ENCODE measurements at places on chromosomes 6 and 20.

DNA sequence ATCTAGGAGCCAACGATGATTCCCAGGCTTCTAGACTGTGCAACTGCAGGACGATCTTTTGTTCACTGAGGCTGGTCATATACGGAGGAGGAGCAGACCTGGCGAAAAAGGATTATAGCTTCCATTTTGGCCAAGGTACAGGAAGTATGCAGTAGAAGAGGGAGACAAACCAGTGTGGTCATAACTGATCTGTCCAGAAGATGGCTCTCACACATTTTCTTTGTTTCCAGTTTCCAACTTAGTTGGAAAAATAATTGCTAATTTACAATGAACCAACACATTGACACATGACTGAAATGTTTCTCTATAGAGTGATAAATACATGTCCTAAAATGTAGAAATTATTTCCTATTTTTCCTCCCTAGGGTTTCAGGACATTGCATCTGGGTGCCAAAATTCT is 364.1 kb upstream of the BTBD3 start:
- no peak for DNase-seq

DNA sequence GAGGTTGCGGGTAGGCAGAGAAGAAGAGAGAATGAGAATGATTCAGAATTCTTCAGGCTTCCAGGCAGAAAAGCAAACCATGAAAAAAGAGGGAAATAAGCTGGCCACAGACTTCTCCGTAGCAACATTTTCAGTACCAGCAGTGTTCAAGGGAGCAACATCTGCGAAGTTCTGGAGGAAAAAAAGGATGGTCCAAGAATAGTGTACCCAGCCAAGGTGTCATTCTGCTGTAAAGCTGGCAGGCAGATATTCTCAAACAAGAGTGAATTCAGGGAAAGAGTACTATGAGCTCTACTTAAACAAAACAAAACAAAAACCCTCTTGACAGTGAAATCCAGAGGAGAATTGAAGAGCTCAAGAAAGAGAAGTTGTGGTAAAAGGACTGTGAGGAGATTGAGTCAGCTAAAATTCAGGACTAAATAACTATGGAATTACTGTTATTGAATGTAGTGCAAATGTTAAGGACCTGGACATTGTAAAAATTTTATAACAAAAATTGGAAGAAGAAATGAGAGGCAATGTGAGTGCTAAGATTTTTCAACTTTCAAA is 86.5 kb downstream of the ATRN start:
- DNase-seq = no peak

GRCh38 chr20:25197870-25198190 is 2.3 kb downstream of the ENTPD6 start:
- no peak for DNase-seq

DNA sequence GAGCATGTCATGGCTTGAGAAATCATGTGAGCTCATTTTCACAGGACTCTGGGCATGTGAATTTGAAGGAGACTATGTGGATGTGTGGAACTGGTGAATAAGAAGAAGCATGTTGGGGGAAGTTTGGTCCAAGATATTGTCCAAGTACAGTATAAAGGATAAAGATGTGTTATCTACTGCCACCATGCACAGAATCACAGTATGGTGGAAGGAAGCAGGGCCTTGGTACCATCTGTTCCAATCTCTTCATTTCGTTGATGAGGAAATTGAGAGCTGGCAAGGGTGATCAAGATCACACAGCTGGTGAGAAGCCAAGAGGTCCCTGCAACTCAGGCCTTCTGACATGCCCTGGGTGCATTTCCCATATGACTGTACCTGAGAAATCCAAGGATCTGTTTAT is 31.5 kb upstream of the RIPOR2 start:
- DNase-seq = no peak

- no peak for DNase-seq
Observed at GRCh38 chr6:101110814-101111213, 229.7 kb upstream of the ASCC3 start.

- no peak for DNase-seq
Observed at GRCh38 chr6:34816635-34817301, 24.9 kb downstream of the BLTP3A start.

DNA sequence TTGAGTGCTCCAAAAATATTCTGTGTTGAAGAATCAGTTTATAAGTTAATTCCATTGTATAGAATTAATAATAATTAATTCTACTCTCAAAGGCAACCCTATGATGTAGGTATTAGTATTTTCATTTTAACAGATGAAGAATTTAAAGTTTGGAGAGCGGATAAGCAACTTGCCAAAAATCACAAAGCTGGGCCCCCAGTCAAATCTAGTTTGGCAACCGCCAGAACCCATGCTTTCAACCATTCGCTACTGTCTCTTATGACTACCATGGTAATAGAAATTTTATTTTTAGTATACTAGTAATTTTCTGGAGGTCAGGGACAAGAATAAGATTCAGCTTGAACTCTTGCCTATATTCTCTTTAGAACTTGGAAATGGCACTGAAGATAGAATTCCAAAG is 229.8 kb downstream of the IBTK start:
- no peak for DNase-seq

DNA sequence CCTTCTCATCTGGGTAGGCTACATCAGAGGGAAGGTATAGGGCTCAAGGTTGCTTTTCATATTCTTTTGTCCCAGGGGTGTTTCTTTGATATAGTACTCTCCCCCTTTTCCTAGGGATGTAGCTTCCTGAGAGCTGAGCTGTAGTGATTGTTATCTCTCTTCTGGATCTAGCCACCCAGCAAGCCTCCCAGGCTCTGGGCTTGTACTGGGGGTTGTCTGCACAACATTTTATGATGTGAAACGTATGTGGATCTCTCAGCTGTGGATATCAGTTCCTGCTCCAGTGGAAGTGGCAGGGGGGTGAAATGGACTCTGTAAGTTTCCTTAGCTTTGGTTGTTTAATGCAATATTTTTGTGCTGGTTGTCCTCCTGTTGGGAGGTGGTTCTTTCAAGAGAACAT is 437.3 kb upstream of the SYNCRIP start:
- no peak for DNase-seq

DNA sequence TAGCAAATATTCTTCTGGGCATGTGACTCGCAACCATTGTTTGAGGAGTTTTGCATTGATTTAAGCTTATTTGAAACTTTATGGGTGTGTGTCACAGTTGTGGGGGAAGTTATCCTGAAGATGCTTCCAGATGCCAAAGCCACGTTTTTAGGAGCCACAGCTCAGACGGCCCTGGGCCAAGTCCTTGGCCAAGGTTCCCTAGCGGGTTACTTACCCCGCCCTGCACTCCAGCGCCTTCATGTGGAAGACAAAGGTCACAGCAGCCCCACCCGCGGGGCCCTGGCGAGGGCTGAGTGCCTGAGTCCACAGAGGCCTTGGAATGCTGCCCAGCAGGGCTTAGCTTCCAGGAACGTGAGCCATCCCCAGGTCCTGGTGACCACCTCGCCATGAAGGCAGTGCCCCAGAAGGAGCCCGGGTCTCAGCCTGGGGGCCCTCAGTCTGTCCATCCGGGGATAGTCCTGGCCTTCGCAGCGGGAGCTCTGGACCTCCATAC is 308.3 kb downstream of the CDH4 start:
- no peak for DNase-seq

DNA sequence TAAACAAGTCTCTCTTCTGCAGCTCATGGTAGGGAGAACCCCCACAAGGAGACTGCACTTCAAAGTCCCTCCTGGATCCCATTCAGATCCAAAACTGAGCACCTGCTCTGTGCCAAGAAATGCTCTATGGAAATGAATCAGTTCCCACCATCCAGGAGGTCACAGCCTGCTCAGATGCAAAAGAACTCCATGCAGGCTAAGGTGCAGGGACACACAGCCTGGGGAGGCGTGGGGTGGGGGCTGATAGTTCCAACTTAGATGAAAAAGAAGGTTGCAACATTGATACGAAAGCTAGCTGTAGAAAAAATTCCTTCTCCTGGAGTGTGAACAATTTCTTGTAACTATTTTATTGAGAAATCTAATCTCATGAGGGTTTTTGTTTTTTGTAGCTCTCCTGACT is 111.0 kb upstream of the TMEM170B start:
- DNase-seq = no peak

DNA sequence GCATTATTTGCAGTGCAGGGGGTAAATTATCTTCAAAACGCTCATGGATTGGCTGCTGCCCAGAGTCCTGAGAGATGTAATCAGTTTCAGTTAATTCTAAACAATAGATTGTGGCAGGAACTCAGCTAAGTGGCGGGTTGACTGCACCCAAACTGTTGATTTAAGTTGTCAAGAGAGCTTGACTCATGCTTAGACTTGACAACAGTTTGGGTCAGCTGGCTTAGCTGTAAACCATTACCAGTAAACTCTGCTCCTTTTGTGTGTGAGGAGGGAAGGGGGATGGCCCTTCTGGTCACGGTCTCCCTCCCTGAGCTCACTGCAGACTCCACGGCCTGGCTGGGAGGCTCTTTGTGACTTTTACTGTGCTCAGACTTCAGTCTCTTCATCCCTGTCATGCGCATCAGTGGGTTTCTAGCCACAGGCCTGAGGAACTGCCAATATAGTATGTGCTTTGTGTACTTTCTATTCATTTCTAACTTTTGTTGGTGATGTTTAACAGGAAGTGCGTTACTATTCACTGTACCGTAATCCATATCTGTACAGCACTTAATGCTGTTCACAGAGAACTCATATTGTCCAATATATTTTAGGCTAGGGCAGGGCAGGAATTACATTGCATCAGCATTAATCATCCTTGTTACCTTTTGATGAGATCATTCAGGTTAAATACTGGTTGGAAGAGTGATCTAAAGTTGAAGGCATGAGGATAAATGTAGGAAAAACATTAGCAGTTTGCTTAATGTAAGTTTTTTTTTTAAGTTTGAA is 488.3 kb downstream of the CDKAL1 start:
- no peak for DNase-seq

GRCh38 chr20:60210779-60211617 is 252.8 kb downstream of the CDH26 start:
- DNase-seq = no peak

GRCh38 chr20:59625214-59625922 is 21.0 kb downstream of the PHACTR3 start:
- DNase-seq = no peak

- DNase-seq = no peak
Observed at GRCh38 chr20:9150679-9151078, 81.8 kb downstream of the PLCB4 start.

- DNase-seq = no peak
Observed at GRCh38 chr6:159984268-159984786, 15.4 kb downstream of the IGF2R start.

DNA sequence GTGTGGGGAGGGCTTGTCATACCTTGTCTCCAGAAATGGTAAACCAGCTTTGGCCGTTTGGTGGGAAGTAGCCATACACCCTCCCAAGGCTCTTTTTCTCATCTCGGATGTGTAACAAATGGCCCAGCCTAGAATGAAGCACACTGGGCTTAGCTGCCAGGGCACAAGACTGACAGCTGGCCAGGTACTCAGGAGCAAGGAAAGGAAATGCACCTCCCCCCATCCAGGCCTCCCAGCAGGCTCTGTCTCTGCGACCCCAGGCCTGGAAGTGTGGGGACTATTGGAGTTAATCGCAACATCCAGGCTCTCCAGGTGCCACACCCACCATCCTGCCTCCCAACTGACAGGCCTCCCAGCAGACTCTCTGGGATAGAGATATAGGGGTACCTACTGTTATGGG is 43.0 kb downstream of the MRS2 start:
- DNase-seq = no peak

DNA sequence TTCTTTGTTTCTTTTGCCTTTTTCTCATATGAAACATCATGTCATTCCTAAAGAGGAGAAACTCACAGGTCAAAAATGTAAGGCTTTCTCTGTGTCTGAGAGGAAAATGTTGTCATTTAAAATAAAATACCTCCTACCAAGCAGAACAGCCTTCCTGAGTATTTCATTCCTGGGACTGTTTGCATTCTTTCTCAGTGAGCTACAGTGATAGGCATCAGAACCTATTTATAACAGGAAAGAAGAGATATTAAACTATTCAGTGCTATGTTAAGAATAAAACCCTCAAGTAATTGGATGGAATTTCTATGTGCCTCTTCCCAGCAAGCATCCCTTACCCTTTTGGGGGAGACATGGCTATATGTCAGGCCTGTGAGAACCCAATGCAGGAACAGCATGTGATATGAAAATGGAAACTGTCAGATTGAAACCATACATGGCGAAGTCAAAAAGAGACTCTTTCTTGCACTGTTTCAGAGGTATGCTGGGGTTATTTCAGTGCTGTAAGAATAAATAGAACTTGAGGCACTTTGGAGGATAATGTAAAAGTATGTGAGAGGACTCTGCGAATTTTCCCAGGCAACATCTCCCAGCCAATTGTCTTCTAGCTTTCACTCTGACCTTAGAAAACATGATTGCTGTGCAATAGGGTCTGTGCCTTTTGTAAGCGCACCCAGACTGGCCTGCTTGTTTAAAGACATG is 133.8 kb upstream of the CCN2 start:
- DNase-seq = no peak
